Iris pigment epithelial cell (primary cell): ENCODE measurements at places on chromosomes 5 and 9.

GRCh38 chr5:83562071-83562606 lies 90.6 kb downstream of the VCAN start:
- DNase-seq: peak; percentile 46

GRCh38 chr9:131255676-131256197 lies 20.6 kb downstream of the FAM78A start:
- no peak for DNase-seq

DNA sequence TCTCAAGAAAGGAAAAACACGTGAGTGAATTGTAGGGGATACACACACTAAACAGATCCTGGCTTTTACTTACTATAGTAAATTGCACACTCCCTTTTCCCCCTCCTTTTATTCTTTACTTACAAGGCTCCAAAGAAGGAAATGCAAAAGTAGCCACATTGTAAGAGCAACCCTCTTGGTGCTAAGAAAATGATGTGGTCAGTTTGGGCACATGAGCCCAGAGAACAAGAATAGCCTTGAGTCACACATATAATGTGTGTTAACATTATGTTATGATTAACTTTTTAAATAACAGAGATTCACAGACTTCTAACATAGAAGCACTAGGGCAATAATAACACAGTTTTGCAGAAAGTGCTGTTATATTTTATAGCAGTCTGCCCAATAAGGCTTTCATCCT lies 48.5 kb downstream of the PCSK5 start:
- DNase-seq: no peak

- DNase-seq: no peak
These were observed 709.8 kb downstream of the KCTD16 start for GRCh38 chr5:144880513-144880912.

DNA sequence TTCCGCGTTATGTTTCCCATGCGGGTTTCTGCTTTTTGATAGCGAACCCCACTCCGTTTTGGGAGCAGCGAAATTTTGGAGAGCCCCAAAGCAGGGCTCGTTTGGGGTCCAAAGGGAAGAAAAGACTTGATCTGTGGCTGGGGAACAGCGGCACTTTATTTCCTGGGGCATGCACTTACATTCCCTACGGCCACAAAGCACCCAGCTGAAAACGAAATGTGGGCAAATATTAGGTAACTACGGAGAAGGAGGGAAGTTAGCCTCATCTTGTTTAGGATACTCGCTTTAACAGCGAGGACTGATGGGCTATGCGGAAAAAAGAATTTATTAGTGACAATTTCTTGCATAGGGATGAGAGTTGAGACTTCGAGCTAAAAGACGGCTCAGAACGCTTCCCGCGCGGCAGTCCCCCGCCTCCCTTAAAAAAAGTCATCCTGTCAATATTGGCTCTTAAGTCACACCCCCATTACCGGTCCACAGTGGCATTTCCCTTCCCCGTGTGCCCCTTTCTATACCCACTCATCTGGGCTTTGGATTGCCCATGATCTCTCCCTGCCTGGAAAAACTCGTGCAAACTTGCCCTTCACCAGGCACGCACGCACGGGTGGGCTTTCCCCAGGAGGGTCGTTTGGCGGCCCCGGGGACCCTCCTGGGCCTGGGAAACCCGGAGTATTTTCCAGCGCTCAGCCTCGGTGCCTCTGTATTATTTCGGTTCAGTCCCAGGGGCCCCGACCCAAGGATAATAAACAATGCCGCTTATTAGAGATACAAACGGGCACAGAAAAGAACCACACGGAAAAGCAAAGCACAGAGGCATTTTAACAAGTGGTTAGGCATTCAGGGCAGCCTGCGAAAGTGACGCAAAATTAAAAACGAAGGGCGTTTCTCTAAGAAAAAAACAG lies 35.8 kb upstream of the NFIB start:
- DNase-seq: no peak

DNA sequence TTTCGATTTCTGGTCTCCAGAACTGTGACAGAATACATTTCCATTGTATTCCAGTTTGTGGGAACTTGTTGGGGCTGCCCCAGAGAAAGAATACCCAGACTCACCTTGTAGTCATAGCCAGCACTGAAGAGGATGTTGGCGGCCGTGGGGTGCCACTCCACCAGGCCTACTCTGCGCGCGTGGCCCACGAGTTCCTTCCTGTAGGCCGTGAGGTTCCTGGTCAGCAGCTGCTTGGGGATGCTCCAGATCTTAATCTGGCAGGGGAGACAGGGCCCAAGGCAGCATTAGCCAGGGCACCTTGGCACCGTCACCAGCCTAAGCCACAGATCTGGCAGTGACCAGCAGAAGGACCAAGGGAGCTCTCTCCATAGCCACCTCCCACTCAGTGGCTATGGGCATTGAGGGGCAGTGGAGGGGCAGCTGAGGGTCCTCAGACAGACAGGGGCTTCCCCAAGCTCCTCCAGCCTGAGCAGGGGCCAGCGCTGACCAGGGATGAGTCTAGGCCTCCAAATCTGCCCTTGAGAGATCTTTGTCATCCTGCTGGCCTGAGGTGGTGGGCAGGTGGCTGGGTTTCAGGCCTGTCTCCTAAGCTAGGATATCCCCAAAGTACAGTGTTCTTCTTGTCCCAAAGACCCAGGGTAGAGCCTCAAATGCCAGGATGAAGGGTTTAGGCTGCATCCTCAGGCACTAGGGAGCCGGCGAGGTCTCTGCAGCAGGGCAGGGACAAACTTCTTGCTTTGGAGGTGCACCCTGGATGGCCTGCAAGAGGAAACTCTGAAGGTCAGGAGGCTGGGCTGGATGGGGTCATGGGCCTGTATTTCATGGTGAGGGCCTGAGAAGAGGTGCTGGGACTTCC lies 15.9 kb upstream of the TRIM14 start:
- no peak for DNase-seq

DNA sequence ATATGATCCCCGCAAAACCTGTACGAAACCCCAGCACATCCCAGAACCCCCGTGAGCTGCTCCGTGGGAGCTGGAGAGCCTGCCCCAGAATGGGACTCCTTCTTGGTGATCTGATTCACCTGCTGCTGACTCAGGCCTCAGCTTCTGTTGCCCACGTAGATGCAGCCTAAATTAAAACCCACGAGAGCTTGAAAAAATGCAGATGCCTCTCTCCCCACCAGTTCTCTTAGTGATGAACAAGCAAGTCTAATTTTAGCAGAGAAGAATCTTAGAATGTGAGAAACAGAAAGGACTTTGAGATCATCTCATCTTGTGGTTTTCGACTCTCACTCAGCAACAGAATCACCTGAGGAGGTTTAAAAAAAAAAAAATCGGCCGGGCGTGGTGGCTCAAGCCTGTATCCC lies 57.6 kb downstream of the TMOD1 start:
- DNase-seq: no peak

DNA sequence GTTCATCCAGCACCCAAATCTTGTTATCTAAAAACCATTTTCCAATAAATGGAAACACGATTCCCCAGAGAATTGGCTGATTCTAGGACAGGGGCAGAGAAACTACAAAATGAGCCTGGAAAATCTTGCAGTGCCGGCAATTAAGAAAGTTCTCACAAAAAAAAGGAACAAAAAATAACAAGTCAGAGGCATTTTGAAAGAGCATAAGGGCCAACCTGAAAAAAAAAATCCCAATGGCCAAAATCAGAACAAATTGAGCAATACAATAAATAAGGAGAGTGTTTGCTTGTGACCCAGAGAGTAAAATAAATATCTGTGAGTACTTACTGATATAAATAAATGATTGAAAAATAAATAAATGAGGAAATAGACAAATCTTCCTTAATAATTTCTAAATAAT lies 55.1 kb upstream of the S1PR3 start:
- no peak for DNase-seq

GRCh38 chr5:174401793-174402192 lies 322.6 kb upstream of the MSX2 start:
- no peak for DNase-seq

GRCh38 chr5:67214707-67215447 lies 18.3 kb upstream of the CD180 start:
- DNase-seq: no peak

- peak; percentile 8 for DNase-seq
These were observed 880.1 kb upstream of the SEMA6A start for GRCh38 chr5:117454716-117455212.

GRCh38 chr5:98096155-98096554 lies 677.3 kb upstream of the RGMB start:
- peak; percentile 91 for DNase-seq
